ENCODE measurements at places on chromosomes 1 and 21. TPM values are rescaled to one million over a fixed set of nuclear protein-coding genes. Genes with fewer than 3 reads are reported as not detected.

CDK18 gene
- total RNA-seq = 0.76 TPM

ACOT11 gene
- total RNA-seq = 2.5 TPM

HORMAD1 gene
- 9.1 TPM for total RNA-seq

F13B gene
- 0.08 TPM for total RNA-seq

CR1 gene
- not detected for total RNA-seq

BRDT gene
- total RNA-seq = not detected

MANEAL gene
- 25.0 TPM for total RNA-seq

All from A549 treated with AZD2906 at 1 μM for 4 hours (cell line).